AG04449 (cell line): ENCODE measurements at places on chromosomes 12 and 14.
A peak's percentile ranks its signal among the peaks of the same experiment; 100 is the strongest.

- DNase-seq = no peak
These were observed 32.2 kb downstream of the GPR19 start for GRCh38 chr12:12663644-12664294.

- no peak for DNase-seq
These were observed 9.9 kb downstream of the BCL7A start for GRCh38 chr12:122031342-122032216.

DNA sequence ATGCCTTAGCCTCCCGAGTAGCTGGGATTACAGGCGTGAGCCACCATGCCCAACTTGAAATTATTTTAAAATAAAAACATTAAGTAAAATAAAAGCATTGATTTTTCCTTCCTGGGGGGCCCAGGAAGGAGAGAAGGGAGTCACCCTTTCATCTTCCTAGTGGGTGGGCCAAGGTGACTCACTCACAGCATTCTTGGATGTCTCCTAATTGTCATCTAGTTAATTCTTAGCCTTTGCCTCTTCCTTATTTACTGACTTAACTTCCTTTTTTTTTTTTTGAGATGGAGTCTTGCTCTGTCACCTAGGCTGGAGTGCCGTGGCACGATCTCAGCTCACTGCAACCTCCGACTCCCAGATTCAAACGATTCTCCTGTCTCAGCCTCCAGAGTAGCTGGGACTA lies 29.2 kb downstream of the TMEM120B start:
- no peak for DNase-seq

DNA sequence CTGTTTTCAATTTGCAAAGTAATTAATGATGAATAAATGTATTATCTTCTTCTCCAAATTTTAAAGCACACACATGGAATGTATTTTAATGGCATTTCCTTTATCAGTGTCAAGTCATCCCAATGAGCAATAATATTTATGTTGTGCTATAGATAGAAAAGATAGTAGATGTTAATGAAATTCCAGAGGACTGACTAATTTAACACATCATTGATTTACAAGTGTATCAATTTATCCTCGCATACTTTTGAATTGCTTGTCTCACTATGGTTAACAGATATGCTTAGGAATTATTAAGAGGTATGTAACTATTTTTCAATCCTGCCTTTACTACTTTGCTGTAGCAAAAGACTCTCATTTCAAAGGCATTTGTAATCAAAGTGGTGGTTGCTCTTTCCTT lies 842.9 kb downstream of the SLC6A15 start:
- DNase-seq = peak; percentile 29

DNA sequence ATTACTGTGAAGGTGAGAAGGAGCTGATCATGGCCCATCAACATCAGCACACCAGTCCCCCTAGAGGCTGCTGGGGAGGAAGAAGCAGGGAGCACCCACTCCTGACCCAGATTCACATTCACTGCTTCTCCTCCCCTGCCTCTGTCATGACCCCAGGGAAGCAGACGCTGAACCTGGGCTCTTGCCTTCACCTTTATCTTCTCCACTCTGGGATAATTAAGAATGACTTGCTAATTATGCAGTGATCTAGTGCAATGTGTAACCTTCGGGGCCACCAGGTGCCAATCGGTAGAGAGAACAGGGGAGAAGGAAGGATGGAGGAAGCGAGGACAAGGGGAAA lies 44.4 kb upstream of the IQSEC3 start:
- DNase-seq = no peak
